ENCODE measurements at places on chromosomes 2 and 18.

- DNase-seq: no peak
Measured at GRCh38 chr2:130389358-130389757, 33.5 kb downstream of the PTPN18 start.

DNA sequence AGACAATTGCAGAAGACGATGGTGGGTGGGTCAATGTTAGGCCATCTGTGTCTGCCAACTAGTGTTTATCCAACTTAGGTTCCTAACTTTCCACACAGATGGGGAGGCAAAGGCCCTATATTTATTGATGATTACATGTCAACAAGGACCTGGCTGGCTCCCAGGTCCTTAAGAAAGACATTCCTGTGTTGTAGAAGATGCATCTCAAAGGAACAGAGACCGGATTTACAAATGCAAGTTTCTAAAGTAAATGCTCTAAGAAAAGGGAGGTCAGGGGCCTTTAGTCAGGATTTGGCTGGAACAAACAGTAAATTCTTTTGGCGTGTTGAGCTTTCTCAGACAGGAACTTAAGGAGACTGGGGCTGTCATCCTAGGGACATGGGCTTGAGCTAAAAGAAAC, 175.0 kb downstream of the SH3BP4 start:
- DNase-seq: no peak

DNA sequence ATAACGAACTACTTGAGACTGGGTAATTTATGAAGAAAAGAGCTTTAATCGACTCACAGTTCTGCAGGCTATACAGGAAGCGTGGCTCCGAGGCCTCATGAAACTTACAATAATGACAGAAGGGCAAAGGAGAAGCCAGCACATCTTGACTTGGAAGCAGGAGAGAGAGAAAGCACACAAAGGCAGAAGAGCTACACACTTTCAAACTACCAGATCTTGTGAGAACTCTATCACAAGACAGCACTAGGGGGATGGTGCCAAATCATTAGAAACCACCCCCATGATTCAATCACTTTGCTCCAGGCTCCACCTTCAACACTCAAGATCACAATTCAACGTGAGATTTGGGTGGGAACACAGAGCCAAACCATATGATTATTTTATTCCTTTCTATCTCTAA, 655.9 kb upstream of the SYT4 start:
- DNase-seq: no peak

- DNase-seq: no peak
Measured at GRCh38 chr2:20818820-20819219, 4.1 kb downstream of the LDAH start.

GRCh38 chr2:28707592-28707991, 44.0 kb upstream of the PPP1CB start:
- no peak for DNase-seq

GRCh38 chr18:49030692-49031443, 80.1 kb upstream of the SMAD7 start:
- no peak for DNase-seq

DNA sequence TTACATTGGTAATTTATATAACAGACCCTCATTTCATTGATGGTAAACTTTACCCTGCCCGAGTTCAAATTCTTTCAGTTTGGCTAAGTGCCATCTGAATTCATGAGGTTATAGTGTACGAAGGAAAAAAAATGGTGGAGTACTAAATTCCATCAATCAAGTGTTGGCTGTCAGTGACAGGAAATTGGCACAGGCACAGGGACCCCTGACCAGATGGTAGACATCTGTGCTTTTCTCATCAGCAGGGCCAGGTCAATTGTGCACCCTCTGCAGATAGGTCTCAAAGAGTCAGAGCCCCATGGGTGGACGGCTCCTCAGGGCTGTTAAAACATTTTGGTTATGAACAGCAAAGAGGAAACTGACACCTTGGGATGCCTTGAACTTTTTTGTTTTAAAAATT, 439.2 kb downstream of the SETBP1 start:
- DNase-seq: no peak

DNA sequence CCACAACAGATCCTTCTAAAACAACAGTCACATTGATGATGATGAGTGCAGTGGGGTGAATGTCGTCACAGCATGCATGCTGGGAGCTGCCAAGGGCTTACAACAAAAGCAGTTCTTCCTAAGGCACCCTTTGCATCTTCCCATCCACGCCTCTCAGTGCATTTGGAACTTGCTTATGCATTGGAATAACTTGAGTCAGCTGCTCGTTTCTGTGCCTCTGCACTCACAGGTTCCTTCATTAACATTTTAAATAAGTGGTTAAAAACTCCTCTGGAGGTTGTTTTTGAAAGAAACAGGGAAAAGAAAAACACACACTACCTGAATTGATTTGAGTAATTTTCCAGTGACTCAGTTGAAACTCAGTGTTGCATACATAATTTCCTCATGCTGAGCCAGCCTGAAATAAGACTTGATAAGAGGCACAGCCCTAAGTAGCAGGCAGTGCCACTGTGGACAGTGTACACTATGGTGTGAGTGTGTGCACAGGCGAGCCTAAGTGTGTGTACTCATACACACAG, 46.8 kb upstream of the TRIM43B start:
- DNase-seq: no peak

- no peak for DNase-seq
Measured at GRCh38 chr2:48205137-48205798, 299.0 kb upstream of the FBXO11 start.

DNA sequence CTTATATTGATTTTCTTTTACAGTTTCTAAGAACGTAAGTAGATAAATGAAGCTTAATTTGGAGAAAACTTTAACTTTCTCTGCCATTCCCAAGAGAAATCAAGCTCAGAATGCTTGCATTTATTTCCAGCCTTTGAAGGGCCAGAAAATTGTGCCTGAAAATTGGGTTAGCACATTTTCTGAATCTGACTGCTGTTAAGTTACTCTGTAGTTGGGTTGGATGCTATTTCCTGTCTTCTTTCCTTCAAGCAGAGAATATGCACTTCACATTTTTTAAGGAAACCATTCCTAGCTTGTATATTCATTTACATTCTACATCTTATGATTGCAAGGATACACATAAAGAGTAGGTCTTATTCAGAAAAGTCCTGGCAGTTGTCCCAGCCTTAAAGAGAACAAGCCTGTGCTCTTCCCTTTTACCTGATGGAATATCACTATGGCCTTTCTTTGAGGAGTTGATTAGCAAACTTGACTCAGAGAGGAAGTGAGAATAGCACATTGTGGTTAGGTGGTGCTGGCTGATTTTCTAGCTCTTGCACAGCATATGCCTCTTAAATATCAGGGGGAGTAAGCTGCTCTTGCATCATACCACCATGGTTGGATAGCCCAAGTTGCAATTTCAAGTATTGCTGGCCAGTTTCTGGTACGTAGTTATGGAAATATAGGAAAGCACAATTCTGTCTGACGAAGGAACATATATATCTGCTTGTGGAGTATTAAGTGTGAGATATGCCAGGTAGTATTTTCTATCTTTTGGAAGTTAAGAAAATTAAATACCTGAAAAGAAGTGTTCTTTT, 133.7 kb downstream of the COMMD1 start:
- DNase-seq: no peak

DNA sequence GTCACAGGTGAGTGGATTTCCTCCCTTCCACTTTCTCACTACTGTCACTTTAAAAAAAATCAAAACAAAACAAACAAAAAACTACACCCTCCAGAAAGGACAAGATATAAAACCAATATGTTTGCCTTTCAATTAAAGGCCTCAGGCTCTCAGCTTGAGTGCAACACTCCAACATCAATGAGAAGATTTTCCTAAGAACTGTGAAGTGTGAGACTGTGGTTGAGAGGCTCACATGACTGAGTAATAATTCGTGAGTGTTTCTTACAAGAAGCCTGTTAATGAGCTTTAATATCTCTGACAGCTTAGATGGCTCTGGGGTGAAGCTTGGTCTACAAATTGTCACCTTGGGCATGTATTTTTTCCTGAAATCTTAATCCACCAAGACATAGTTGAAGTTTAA, 216.1 kb downstream of the ETAA1 start:
- no peak for DNase-seq

DNA sequence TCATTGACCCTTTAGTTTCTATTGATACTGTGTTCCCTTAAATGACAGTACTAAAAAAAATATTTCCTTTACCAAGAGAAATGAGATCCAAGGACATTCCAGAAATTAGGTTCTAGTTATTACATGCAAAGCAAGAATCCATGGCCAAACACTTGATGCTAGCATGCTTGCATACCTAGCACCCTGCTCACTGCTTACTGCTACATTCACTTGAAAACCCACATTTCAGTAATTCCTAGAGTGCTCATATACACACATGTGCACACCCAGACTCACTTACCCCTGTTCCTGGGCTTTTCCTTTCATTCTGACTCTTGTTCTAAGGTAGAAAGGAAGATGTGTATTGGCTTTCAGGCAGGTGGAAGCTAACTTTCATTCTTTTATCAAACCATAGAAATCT, 395.9 kb downstream of the THSD7B start:
- no peak for DNase-seq

GRCh38 chr2:158097481-158097880, 4.2 kb upstream of the UPP2 start:
- DNase-seq: no peak

- no peak for DNase-seq
Measured at GRCh38 chr2:555164-555922, 121.9 kb downstream of the TMEM18 start.

GRCh38 chr2:43136011-43136799, 90.2 kb downstream of the ZFP36L2 start:
- no peak for DNase-seq

- DNase-seq: no peak
Measured at GRCh38 chr2:121007490-121007853, 271.8 kb downstream of the GLI2 start.

DNA sequence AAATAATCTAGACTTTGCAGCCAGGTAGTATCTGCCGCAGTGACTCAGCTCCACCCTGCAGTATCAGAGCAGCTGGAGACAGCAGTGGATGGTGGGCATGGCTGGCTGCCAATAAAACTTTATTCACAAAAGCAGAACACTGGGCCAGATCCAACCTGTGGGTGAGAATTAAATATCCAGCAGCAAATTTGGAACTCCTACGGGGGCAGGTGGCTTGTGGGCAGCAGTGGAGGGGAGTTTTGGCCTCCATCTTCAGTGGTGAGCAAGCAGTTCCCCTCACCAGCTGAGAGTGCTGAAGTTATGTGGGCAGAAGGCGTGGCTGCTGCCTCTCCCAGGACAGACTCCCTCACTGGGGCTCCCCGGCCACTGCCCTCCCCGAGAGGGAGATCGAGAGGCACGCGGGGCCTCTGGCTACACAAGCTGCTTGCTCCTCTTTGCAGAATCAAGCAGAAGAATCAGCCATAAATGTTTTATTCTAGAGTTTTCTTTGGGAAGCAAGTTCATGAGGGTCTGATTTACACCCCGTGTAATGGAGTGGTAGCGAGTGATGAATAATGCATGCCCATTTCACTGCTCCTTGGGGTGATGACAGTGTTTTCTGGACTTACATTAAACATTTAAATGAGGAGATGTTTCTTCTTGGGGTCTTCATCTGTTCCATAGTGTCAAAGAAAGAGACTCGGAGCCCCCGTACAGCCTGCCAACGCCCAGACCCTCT, 204.3 kb downstream of the SEPTIN10 start:
- DNase-seq: peak; percentile 32

GRCh38 chr2:100391735-100392515, 25.5 kb downstream of the CHST10 start:
- no peak for DNase-seq

- no peak for DNase-seq
Measured at GRCh38 chr2:8701681-8702379, 20.0 kb downstream of the ID2 start.

GRCh38 chr2:118847762-118848172, 319 bp upstream of the EN1 start:
- DNase-seq: peak; percentile 54

Measured in nephron progenitor cell (in vitro differentiated cells).